ENCODE measurements at places on chromosomes 6 and 20.

DNA sequence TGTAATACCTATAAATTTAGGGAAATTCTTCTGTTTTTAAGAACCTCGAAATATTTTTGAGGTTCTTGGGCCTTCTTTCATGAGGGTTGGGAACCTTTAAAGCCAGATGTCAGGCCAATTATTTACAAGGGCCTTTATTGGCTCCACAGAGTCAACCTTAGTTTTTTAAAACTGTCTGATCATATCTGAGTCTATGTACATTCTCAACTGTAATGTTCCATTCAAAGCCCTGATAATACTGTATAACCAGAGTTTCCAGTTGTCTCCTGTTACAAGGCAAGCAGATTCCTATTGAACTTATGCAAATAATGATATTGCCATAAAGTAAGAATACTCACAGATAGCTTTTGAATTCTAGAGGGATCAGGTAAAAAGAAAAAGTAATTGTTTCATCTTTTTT is 545.5 kb downstream of the EPM2A start:
- DNase-seq: no peak

- no peak for DNase-seq
Measured at GRCh38 chr6:958488-958887, 265.5 kb upstream of the EXOC2 start.

DNA sequence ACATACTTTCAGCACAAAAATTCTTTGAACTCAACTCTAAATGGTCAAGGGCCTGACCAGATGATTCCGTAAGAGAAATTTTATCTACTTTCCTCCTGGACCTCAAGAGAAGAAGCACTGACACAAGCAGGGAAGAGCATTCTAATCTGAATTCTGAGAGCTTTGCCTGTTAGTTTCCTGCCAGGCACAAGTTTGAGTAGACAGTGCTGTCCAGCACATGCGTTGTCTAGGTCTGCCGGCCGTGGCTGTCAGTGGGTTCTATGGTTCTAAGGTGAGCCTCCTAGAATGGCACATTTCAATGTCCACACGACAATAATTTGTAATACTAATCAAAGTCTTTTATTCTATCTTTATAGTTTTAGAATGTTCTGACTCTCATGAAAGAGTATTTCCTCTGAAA is 91.9 kb downstream of the RFPL4B start:
- no peak for DNase-seq

DNA sequence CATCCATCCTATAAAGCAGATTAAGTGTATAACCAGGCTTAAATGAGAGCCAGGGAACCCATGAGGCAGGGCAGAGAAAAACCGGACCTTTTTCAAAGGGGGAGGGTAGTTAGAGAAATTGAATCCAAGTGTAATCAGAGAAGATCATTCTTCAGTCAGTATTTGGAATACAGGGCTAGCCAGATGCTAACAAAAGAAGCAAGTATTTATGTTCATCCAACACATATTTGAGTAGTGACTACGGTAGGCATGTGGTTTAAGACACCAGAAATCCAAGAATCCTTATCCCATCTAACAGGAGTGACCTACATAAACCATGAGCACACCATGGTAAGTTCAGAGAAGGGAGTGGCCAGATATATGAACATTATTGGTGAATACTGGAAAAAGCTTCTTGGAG is 46.8 kb upstream of the FAM83C start:
- DNase-seq: no peak

GRCh38 chr6:45423824-45424450 is 46.2 kb upstream of the SUPT3H start:
- no peak for DNase-seq

All from epithelial cell of prostate (primary cell).